ENCODE measurements at places on chromosomes 6 and 20. TPM values are rescaled to one million over a fixed set of nuclear protein-coding genes. Genes with fewer than 3 reads are reported as not detected.

CLIC1 gene
- total RNA-seq: 185 TPM

MRPS10 gene
- 35.0 TPM for total RNA-seq

RTEL1 gene
- 27.5 TPM for total RNA-seq

LIN28B gene
- not detected for total RNA-seq

DPPA5 gene
- not detected for total RNA-seq

SLC32A1 gene
- not detected for total RNA-seq

TPMT gene
- 11.1 TPM for total RNA-seq

SLC17A3 gene
- not detected for total RNA-seq

VSX1 gene
- total RNA-seq: not detected

DNA sequence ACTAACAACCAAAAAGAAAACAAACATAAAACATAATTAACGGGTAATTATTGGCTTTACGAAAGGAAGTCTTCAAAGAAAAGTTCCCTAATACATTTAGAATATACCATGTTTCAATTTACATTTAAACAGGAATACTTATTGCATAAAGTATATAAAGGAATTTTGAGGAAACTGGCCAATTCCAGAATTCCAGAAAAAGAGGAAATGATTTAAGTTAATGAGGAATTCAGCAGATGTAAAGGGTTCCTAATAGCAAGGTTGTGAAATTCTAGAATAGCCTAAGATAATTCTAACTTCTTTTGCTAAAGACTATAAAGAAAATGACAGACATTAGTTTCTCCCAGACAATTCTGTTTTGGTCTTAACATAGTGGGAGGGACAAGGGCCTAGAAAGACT, 35.0 kb downstream of the DTNBP1 start:
- peaks cover 6% of the 10 kb centered on the region for H3K36me3 ChIP-seq
- DNase-seq: no peak
- no peak overlapping the region for H3K27ac ChIP-seq
- H3K4me1 ChIP-seq: peaks cover 28% of the 10 kb centered on the region
- no peaks in the 10 kb centered on the region for H3K27me3 ChIP-seq

- no peaks in the 10 kb centered on the region for H3K36me3 ChIP-seq
- no peaks in the 10 kb centered on the region for H3K27me3 ChIP-seq
- H3K4me1 ChIP-seq: no peaks in the 10 kb centered on the region
- H3K27ac ChIP-seq: no peak overlapping the region
- no peak overlapping the region for H3K4me3 ChIP-seq
- no peak for DNase-seq
Observed at GRCh38 chr20:46544576-46544975, 5.9 kb downstream of the OCSTAMP start.

GRCh38 chr20:62405108-62405980, 1.7 kb downstream of the CABLES2 start:
- no peak overlapping the region for H3K4me3 ChIP-seq
- no peaks in the 10 kb centered on the region for H3K27me3 ChIP-seq

DNA sequence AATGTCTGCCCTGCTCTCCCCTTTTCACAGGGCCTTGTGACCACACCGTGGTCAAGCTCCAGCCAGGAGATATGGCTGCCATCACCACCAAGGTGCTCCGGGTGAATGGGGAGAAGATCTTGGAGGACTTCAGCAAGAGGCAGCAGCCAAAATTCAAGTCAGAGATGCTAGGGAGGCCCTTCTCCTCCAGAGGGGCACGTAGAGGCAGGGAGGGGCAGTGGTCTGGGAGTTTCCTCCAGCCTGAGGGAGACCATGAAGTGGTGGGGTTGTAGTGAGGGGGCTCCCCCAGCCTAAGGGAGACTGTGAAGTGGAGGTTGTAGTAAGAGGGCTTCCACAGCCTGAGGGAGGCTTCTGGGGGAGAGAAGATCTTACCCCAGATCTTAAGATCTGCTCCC, 4.0 kb downstream of the DXO start:
- no peak for DNase-seq
- H3K4me3 ChIP-seq: no peak overlapping the region
- H3K27me3 ChIP-seq: no peaks in the 10 kb centered on the region

- H3K36me3 ChIP-seq: no peaks in the 10 kb centered on the region
- no peak overlapping the region for H3K4me3 ChIP-seq
- no peaks in the 10 kb centered on the region for H3K27me3 ChIP-seq
Observed at GRCh38 chr6:95244751-95245150, 332.6 kb upstream of the MANEA start.

DNA sequence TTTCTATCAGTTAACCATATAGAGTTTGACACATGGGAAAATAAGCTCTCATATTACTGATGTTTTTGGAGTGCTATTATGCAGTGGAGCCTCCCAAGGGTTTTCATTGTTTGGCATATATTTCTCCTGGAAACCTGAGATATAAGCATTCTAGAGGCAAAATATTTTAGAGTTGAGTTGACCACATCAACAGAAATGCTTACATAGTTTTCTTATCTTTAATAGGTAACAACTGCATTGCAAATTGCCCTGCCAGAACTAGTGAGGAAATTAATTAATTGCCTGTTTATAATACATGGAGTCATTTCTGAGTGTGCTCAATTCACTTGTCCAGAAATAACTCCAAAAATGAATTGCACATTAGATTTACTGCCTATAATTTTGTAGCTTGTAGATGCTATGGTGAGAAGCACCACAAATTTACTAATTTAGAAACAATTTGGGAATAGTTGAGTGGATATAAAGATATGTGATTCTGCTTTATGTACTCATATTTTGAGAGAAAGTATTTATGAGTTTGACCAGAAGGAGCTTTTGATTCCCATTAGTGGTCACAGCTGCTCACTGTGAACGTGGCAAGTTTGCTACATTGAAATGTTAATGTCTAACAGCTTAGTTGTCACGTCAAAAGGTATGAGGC, 288.7 kb downstream of the CD109 start:
- no peak for DNase-seq
- no peak overlapping the region for H3K27ac ChIP-seq
- H3K4me1 ChIP-seq: peaks cover 22% of the 10 kb centered on the region
- H3K36me3 ChIP-seq: no peaks in the 10 kb centered on the region

- no peak for DNase-seq
- no peaks in the 10 kb centered on the region for H3K4me1 ChIP-seq
- no peak overlapping the region for H3K27ac ChIP-seq
- no peak overlapping the region for H3K4me3 ChIP-seq
Observed at GRCh38 chr6:12720310-12720709, 3.7 kb downstream of the PHACTR1 start.

DNA sequence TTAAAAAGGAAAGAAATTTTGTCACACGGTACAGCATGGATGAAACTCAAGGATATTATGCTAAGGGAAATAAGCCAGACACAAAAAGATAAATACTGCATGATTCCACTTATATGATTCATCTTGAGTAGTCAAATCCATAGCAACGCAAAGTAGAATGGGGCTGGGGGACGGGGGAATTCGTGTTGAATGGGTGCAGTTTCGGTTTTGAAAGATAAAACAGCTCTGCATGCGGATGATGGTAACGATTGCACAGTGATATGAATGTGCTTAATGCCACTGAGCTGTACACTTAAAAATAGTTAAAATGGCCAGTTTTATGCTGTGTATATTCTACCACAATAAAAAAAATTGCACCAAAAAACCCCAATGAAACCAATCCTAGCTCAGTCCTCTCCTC, 52.9 kb upstream of the SIRPA start:
- H3K4me1 ChIP-seq: peaks cover 59% of the 10 kb centered on the region
- peak overlapping the region; percentile 80 for H3K27ac ChIP-seq
- H3K36me3 ChIP-seq: no peaks in the 10 kb centered on the region
- H3K4me3 ChIP-seq: no peak overlapping the region
- H3K27me3 ChIP-seq: no peaks in the 10 kb centered on the region

DNA sequence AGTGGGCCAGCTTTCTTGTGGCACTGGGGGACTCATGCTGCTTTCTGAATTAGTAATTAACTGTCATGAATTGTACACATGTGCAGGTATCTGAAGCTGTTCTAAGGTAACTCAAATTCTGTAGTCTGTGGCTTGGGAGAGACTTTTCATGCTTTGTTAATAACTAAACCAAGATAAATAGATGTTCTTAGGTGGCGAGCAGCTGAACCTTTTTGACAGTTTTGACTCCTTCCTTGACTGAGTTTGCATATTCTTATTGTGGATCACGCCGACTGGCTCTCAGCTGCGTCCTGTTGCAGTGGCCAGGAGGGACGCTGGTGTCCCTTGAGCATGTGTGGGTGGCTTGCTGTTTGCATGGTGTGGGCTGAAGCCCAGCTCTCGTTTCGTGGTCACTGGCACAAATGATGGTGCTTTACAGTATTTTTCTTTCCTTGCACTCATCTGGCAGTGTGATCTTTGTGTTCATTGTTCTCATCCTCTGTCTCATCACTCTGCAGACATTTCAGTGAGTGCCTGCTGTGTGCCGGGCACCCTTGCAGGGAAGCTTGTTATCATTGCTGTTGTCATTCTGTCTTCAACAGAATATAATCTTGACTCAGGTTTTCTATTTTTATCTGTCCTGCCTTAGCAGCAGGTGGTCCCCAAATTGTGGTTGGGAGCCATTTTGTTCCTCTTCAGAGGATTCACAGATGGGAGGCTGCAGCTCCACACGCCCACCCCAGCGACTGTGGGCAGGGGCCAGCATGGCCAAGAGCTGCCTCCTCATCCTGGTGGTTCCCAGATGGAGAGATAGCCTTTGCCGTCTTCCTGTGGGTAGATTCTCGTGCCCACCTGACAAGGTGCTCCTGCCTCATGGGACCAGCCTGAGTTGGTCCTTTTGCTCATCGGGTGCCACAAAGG, 39.6 kb downstream of the DUSP22 start:
- H3K36me3 ChIP-seq: no peaks in the 10 kb centered on the region
- H3K27me3 ChIP-seq: no peaks in the 10 kb centered on the region
- DNase-seq: no peak

- no peaks in the 10 kb centered on the region for H3K36me3 ChIP-seq
- DNase-seq: peak; percentile 79
- H3K4me1 ChIP-seq: peaks cover 13% of the 10 kb centered on the region
- H3K4me3 ChIP-seq: no peak overlapping the region
- no peak overlapping the region for H3K27ac ChIP-seq
- H3K27me3 ChIP-seq: no peaks in the 10 kb centered on the region
Observed at GRCh38 chr20:4083098-4083865, 67.9 kb upstream of the RNF24 start.

DNA sequence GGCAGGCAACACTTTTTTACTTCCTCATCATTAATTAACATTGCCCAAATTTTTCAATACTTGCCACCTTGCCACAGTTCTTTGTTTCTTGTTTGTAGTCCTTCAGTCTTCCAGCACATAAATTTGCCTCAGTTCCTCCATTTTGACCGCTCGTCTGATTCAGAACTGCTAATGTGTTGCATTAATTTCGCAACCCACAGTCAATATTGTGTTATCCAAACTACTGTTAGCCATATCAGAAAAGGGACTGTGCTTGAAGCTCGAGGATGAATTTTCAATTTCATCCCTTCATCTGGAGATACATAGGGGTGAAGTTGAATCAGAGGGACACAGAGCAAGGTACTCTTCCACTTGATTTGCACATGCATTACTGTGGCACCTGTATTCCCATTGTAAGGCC, 421.5 kb downstream of the CDKAL1 start:
- DNase-seq: no peak
- H3K27me3 ChIP-seq: no peaks in the 10 kb centered on the region
- no peak overlapping the region for H3K4me3 ChIP-seq
- H3K36me3 ChIP-seq: peaks cover 11% of the 10 kb centered on the region
- no peak overlapping the region for H3K27ac ChIP-seq

DNA sequence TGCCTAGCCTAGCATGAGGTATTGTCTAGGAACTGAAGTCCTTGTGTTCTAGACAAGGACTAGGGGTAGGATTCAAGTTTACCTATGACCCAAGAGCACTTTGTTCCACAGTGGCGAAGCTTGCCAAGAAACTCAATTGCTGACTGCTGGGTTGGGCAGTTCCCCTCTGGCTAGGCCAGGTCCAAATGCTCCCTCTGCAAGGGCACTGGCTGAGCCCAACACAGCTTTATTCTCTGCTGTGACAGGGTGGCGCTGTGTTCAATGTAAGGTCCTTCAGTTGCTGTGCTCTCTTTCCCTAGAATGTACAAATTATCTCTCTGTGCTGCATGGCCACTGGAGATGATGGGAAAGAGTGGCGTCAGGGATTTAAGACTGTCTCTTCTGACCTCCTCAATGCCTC, 950.8 kb downstream of the HACE1 start:
- H3K4me1 ChIP-seq: no peaks in the 10 kb centered on the region
- no peaks in the 10 kb centered on the region for H3K36me3 ChIP-seq
- no peak overlapping the region for H3K4me3 ChIP-seq
- no peaks in the 10 kb centered on the region for H3K27me3 ChIP-seq
- no peak for DNase-seq
- H3K27ac ChIP-seq: no peak overlapping the region

GRCh38 chr6:5167501-5167900, 82.4 kb downstream of the PPP1R3G start:
- H3K4me3 ChIP-seq: no peak overlapping the region
- no peak for DNase-seq
- no peak overlapping the region for H3K27ac ChIP-seq
- no peaks in the 10 kb centered on the region for H3K27me3 ChIP-seq
- no peaks in the 10 kb centered on the region for H3K36me3 ChIP-seq
- no peaks in the 10 kb centered on the region for H3K4me1 ChIP-seq

- no peak overlapping the region for H3K27ac ChIP-seq
- no peaks in the 10 kb centered on the region for H3K4me1 ChIP-seq
- no peaks in the 10 kb centered on the region for H3K36me3 ChIP-seq
- no peak overlapping the region for H3K4me3 ChIP-seq
Observed at GRCh38 chr6:78076371-78076770, 423.5 kb downstream of the MEI4 start.

- peaks cover 3% of the 10 kb centered on the region for H3K4me1 ChIP-seq
- H3K27ac ChIP-seq: no peak overlapping the region
- no peak for DNase-seq
- no peaks in the 10 kb centered on the region for H3K27me3 ChIP-seq
- H3K4me3 ChIP-seq: no peak overlapping the region
Observed at GRCh38 chr6:126805861-126806260, 312.6 kb upstream of the RSPO3 start.

GRCh38 chr6:148819852-148820251, 73.0 kb downstream of the UST start:
- DNase-seq: no peak
- H3K27me3 ChIP-seq: no peaks in the 10 kb centered on the region
- H3K27ac ChIP-seq: no peak overlapping the region
- H3K36me3 ChIP-seq: no peaks in the 10 kb centered on the region
- H3K4me3 ChIP-seq: no peak overlapping the region
- peaks cover 5% of the 10 kb centered on the region for H3K4me1 ChIP-seq

GRCh38 chr6:6581054-6581453, 7.5 kb upstream of the LY86 start:
- DNase-seq: no peak
- no peaks in the 10 kb centered on the region for H3K36me3 ChIP-seq
- H3K27ac ChIP-seq: no peak overlapping the region
- no peaks in the 10 kb centered on the region for H3K27me3 ChIP-seq
- H3K4me1 ChIP-seq: peaks cover 15% of the 10 kb centered on the region
- no peak overlapping the region for H3K4me3 ChIP-seq

DNA sequence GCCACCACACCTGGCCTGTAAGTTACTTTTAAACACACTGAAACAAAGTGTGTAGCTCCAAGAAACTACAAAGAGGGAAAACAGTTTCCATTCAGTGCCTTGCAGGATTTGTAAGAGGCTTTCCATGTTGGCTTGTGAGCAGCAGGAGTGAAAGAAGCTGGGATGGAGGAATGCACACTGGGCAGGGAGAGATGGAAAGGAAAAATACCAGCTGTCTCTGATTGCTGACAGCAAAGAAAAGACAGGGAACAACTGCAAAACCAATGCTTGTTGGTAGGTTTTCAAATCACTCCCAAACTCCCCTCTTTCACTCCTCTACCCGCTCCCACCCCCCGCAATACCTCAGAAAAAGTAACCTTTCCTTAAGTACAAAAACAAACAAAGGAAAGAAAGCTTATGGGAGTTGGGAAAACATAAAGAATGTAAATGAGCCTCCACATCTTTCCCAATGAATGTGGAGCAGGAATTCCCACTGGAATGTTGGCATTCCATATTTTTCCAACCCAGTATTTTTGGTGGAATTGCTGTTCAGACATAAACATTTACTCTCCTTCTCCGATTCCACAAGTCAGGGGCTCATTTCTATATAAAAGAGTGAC, 166.1 kb downstream of the THBS2 start:
- H3K36me3 ChIP-seq: no peaks in the 10 kb centered on the region
- H3K27ac ChIP-seq: peak overlapping the region; percentile 33
- peaks cover 9% of the 10 kb centered on the region for H3K4me1 ChIP-seq
- no peaks in the 10 kb centered on the region for H3K27me3 ChIP-seq

Measured in sigmoid colon (tissue), 7 donors.